NCI-H1694 (cell line): ENCODE measurements at places on chromosomes 2 and 18.
A peak's percentile ranks its signal among the peaks of the same experiment; 100 is the strongest.

GRCh38 chr2:181738074-181738473, 57.8 kb upstream of the NEUROD1 start:
- DNase-seq: no peak

DNA sequence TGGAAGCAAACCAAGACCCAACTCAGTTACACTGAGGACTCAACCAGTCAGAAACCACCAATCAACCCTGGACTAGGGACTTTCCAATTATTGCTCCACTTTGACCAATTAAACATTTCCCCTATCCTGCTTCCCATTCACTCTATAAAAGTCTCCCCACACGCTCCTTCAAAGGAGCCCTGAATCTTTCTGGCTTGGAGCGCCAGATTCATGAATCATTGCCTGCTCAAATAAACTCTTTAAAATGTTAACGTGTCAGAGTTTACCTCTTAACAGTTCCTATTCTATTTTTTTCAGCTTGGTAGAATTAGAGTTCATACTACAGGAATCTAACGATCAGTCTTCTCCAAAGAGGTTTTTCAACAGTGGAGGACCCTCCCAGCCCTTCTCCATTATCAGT, 20.7 kb upstream of the SULT1C2 start:
- no peak for DNase-seq

- DNase-seq: no peak
Observed at GRCh38 chr2:105142239-105142638, 99.3 kb upstream of the GPR45 start.

DNA sequence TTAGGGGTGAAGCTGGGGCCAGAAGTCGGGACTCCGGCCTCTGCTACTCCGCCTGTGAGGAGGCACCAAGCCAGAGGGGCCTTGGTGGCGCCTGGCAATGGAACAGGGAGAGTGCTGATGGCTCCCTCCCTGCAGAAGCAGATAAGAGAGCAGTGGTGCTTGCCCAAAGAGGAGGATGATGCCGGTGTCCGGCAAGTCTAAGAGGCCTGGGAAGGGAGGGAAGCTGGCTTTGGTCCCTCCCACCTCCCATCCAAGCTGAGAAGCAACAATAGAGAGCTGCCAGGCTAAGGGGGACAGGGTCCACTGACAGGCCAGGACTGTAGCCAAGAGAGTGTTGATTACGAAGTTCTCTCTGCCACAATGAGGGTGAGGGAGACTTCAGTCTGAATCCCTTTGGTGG, 479.5 kb downstream of the TNS1 start:
- no peak for DNase-seq

- DNase-seq: no peak
Observed at GRCh38 chr2:197647961-197648690, 27.3 kb downstream of the RFTN2 start.

- no peak for DNase-seq
Observed at GRCh38 chr2:231905026-231905425, 21.2 kb downstream of the NPPC start.

DNA sequence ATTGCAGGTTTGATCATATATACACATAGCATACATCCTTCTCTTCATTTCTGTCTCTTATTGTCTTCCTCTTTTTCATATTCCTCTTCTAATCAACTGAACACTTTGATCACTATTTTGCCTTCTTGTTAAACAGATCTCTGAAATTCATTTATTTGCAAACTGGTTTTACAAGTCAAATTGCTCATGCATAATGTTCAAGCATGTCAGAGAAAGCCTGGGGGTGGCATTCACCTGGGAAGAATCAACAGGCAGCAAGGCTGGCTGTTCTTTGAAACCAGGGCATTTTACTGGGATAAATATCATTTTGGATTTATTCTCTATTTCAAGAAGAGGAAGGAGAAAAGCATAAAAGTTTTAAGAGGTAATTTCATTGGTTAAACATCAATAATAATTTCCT, 66.9 kb upstream of the LRATD1 start:
- no peak for DNase-seq

DNA sequence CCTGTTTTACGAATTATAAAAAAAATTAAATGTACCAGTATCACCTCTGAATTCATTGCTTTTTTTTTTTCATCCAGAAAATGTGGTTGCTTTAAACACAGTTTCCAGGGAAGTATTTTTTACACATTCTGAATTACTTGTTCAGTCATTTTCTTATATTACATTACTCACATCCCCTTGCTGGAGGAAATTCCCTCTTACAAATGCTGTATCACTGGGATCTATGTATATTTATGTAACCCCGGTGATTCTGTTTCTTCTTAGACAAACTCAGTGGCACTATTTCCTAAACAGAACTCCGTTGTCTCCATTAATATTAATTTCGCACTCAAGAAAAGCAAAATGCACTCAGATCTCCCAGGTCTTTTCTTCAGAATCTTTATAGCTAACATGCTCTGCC, 1078.5 kb upstream of the ZEB2 start:
- no peak for DNase-seq

GRCh38 chr2:94984964-94985575, 40.4 kb upstream of the MAL start:
- no peak for DNase-seq

- no peak for DNase-seq
Observed at GRCh38 chr18:22601481-22601880, 183.8 kb upstream of the CTAGE1 start.

DNA sequence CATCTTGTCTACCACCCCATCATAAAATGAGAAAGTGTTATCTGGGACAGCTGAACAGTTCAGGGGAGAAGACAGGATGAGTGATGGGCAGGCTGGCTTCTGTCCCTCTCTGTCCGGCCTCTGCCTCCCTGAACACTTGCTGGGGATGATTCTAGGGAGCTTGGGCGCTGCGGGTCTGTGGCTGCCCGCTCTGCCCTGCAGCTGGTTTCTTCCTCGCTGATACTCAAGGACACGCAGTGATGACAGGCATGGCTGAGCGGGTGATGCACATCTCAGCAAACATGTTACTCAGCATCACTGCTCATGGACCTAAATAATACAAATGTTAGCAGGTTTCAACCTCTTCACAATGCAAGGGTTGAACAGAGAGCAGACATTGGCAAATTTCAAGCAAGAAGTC, 161.1 kb downstream of the TMEM18 start:
- no peak for DNase-seq

- DNase-seq: no peak
Observed at GRCh38 chr2:135563793-135564192, 32.5 kb downstream of the R3HDM1 start.

DNA sequence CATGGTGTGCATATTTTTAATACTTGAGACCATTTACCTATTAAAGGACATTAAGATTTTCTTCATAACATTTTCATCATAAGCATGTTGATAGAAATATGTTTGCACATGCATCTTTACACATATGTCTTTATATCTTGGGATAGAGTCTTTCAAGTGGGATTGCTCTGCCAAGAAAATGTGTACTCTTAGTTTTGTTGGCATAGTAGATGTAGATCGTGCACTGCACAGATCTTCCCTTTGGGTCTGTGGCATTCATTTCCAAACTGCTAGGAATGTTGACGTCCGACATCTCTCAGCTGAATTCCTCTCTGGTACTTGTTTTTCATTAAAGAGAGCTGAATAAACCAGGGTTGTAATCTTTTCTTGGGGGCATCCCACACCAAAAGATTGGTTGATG, 183.2 kb upstream of the RPRM start:
- no peak for DNase-seq

GRCh38 chr2:195706161-195706900, 49.3 kb downstream of the SLC39A10 start:
- DNase-seq: no peak

DNA sequence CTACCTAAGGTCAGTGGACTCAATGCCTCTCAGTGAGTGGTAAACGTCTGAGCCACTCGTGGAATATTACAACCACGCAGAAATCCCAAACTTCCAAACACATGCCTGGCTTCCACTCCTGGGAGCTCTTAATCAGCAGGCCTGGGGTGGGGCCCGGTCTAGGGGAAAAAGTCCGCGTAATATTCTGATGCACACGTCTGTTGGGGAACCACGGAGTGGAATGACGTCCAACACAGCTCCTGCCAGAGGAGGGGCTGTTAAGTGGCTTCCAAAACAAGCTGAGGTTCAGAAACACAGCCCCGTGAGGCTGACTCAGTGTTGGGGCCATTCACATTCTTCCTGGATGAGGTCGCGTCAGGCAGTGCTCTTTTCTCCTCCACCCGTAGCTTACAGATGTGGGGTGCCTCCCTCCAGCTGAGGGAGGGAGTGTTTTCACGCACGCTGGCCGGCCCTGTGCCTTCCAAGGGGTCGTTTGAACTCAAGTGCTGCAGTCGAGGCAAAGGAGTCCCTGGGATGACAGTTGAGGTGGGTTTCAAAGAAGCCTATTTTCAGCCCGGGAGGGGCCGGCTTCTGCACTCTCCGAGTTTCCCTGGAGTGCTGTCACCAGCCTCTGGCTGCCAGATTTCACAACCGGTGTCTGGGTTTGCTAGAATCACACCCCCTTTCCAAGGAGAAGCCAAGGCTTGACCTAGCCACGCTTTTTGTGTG, 73.1 kb downstream of the ACKR3 start:
- DNase-seq: no peak

- no peak for DNase-seq
Observed at GRCh38 chr2:28406276-28407096, 13.8 kb downstream of the FOSL2 start.

DNA sequence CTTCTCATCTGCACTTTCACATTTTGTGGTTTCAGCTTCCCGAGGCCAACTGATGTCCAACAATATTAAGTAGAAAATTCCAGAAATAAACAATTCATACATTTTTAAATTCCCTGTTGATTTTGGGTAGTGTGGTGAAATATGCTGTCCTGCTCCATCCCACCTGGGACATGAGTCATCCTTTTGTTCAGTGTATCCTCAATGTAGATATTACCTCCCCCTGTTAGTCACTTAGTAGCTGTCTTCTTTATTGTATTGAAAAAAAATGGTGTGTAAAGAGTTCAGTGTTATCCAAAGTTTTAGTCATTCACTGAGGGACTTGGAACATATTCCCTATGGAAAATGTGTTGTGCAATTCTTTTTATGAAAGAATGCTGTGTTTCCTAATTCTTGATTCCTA, 348.1 kb downstream of the SOCS6 start:
- no peak for DNase-seq

GRCh38 chr2:45004562-45005191, 4.6 kb downstream of the SIX2 start:
- no peak for DNase-seq

GRCh38 chr18:74454279-74454751, 2.8 kb downstream of the DIPK1C start:
- no peak for DNase-seq

DNA sequence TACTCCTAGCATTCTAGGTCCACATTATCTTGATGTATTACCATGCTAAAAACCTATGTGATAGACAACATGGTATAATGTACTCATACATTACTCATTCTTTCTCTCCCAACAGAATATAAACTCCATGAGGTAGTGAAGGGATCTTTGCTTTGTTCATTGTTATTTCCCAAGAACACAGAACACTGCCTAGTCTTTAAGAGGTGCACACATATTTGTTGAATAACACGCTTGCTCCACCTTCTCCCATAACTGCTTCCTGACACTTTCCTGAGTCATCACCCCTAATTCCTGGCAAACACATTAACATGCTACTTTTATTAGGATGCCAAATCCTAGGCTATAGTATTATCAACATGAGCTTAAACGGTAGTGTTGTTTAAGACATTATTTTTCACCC, 41.3 kb downstream of the REV1 start:
- no peak for DNase-seq

GRCh38 chr18:79944126-79944731, 7.2 kb downstream of the SLC66A2 start:
- DNase-seq: peak; percentile 74

GRCh38 chr2:199315299-199316179, 142.2 kb downstream of the SATB2 start:
- DNase-seq: no peak

DNA sequence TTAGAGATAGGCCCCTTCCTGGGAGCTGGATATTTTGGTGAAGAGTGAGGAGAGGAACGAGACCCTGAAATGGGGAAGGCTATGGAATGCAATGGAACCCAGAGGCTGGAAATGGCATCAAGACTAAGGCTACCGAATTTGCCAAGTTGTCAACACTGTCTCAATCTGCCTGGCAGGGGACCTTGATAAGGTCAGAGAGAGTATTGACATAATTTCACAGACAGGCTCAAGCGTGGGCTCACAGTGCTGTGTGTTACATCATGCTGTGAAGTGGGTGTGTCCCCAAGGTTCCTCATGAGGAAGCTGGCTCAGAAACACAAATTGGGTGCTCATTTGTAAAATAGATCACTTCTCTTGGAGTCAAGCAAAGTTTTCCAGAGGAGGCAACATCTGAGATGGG, 51.8 kb upstream of the CYRIA start:
- no peak for DNase-seq

DNA sequence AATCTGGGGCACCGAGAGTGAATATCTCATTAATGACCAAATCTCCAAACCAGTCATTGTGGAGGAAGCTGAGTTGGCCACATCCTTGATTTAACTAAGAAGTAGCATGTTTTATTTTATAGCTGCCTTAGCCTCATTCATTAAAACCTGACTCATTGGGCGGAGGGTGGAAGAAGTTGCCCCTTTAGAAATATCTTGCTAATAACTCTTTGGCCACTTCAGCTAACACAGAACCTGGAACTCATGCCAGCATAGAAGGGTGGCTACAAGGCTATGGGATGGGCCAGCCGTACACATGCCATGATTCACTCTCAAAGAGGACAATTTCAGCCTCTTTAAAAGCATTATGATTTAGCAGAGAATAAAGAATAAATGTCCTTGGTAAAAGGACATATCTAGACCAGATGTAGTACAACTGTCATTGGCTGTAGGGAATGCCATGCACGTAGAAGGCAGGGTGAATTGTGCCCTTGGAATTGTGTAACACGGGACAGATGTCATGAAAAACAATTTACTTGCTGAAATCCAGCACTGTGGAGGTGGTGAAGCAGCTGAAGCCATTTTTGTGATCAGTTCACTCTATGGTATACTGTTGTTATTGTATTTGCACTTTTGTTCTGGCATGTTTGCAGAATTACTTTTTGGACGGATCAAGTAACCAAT, 330.0 kb downstream of the PLCL1 start:
- DNase-seq: no peak

DNA sequence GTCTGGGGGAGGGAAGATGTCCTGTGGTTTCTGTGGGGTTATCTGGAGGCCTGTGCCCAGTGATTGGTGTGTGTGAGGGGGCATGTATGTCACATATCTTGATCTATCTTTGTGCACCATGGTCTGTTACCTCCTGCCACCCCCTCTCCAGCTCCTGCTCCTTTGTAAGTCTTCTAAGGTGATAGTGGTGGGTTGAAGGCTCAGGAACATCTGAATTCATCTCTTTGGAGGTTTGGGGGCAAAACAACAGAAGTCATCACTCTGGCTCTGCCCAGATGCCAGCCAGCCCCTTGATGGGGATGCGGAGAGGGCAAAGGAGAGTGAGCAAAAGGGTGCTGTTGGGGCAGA, 2.7 kb upstream of the WNT6 start:
- DNase-seq: no peak

DNA sequence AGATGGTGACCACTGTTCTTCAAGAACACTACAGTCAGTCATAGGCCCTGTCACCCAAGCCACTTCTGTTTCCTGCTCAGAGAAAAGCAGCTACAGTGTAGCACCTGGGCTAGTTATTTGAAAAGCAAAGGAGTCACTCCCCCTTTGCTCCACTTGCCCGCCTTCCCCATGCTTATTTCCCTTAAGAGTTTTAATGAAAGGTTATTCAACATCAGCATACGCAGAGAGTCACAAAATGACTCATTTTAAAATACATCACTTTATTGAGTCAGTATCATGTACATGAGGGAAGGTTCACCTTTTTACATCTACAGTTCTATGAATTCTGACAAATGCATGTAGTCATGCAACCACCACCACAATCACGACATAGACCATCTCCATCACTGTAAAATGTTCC, 71.3 kb downstream of the TNFRSF11A start:
- no peak for DNase-seq
